Heart left ventricle (tissue), 16 donors: ENCODE measurements at places on chromosomes 4 and X.

DNA sequence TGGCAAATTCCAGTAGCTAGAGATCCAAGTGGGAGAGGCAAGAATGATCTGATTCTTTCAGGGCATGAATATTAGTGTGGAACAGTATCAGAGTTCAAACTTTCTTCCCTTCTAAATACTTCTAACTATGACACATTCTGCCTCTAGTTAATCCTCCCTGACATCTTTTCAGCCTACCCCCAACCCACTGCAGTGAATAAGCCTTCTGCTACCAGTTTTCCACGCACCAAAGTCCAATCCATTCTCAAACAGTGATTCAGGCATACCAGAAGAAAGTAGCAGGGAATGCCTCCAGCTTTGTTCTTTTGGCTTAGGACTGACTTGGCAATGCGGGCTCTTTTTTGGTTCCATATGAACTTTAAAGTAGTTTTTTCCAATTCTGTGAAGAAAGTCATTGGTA is 155.4 kb upstream of the FTHL17 start:
- no peak for DNase-seq

- DNase-seq, result no peak
Measured at GRCh38 chr4:121692261-121692660, 4.5 kb downstream of the ANXA5 start.

DNA sequence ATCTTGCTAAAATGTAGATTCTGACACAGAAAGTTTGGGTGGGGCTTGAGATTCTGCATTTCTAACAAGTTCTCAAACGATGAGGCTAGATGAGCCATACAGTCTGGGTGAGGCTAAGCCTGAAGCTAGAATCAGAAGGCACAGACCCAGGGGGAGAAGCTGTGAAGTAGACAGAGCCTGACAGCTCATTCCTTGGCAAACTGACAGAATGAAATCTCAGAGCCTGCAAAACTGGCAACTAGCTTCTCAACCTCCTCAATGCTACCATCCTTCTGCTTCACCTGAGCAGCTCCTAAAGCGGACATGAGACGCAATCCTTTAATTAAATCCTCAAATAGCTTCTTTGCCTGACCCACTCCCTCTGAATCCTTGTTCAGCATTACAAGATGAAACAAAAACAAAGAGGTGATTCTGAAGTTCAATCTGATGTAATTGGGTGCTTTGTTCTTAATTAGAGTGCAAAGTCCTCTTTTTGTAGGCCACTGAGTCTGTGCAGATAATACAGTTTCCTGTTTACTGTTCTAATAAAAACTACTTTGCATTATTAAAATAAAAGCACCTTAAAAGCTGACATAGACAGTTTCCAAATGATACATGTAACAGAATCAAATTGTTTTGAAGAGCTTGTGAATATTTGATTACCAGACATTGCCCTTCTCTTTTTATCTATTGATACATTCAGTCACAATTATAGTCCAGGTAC is 71.0 kb upstream of the BMP2K start:
- no peak for DNase-seq

- DNase-seq, result no peak
Measured at GRCh38 chr4:96356591-96357370, 516.9 kb downstream of the PDHA2 start.

GRCh38 chr4:158211222-158211621 is 936 bp downstream of the TMEM144 start:
- DNase-seq, result no peak

- DNase-seq, result no peak
Measured at GRCh38 chr4:108486046-108486445, 134.3 kb upstream of the RPL34 start.

GRCh38 chr4:79695848-79696247 is 287.8 kb upstream of the GK2 start:
- no peak for DNase-seq

DNA sequence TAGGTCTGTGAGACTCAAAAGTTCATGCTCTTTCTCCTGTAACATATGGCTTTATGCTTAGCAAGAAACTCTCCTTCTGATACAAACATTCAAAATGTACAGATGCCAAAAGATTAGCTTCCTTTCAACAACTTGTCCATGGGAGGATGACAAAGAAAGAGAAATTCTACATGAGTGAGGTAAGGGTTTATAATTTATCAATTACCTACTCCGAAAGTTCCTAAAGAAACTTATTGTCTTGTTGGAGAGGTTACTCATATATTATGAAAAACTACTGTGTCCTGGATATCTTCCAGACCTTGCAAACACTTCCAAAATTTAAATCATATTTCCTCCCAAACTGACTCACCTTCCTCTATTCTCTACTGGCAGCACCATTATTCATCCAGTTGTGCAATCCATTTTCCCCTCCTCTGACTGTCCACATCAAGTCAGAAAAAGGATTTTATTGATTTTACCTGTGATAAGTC is 65.1 kb downstream of the ENPEP start:
- DNase-seq, result no peak

DNA sequence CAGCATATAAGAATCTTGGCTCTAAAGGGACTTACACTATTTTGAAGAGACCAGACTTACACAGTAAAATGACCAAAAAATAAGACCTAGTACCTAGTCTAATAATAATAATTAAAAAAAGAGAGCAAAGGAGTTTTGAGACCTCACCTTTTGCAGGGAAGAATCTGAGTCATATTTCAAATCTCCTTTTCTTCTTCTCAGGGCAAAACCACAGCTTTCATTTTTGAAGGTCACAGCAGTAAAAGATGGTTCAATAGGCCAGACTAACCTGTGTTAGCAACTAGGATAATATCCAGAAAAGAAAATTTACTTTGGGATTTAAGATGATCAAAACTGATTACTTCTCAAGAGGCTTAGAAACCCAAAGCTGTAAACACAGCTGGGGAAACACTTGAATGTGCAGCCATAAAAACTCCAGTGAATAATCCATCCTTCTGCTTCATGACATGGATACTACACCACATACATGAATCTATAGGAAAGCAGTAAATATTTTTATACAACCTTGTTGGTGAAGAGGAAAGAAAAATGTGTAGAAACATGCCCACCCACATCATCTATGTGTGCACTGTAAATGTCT is 25.9 kb upstream of the LNX1 start:
- no peak for DNase-seq

GRCh38 chrX:56974408-56974807 is 20.9 kb downstream of the SPIN3 start:
- no peak for DNase-seq

- no peak for DNase-seq
Measured at GRCh38 chrX:137742846-137743245, 176.9 kb downstream of the ZIC3 start.

DNA sequence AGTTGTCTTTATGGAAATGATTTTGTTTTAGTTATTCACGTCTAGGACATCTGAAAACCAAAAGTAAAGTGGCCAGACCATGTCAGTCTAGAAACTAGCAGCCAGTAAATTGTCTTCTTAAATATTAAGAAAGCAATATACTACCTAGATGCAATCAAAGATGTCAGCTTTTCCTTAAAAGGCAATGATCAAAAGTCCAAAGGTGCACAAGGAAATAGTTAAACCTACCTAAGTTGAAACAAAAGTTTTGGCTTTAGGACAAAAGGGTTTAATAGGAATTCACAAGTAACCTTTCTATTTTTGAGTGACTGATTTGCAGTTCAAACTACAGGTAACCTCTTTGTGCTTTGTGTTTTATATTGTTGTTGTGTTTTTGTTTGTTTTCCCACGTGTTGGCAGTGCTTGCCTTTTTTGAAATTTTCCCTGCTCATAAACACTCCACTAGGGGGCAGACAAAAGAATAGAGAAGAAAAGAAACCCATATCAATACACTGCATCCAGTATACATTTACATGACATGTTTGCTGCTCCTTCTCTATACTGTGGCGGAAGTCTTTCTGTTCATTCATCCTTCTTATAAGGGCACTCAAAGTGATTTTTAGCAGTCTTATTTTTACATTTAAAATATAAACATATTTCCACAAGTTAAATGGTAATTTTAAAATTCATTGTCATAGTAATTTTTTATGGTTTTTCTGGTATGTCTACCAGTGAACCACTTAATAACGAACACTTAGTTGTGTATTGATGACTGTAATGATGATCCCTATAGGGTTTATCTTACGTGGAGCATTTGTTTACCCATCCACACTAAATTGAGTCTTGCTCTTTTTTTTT is 62.7 kb downstream of the GAB1 start:
- no peak for DNase-seq

DNA sequence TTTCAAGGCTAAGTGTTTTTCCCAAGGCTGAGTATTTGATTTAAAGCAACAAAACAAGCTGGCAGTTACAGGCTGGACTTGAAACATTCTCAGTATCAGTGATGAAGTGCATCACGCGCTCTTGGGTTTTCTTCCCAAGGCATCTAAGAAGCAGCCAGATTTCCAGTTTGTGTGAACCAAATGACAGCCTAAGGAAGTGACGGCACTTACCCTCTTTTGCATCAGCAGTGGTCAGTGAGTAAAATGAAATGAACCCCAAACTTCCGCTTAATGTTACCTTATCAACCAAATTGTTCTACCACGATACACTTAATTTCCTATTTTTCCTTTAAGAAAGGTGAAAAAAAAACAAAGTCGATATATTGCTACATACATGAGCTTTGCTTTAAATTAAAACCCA is 15.8 kb upstream of the GYPE start:
- DNase-seq, result no peak

DNA sequence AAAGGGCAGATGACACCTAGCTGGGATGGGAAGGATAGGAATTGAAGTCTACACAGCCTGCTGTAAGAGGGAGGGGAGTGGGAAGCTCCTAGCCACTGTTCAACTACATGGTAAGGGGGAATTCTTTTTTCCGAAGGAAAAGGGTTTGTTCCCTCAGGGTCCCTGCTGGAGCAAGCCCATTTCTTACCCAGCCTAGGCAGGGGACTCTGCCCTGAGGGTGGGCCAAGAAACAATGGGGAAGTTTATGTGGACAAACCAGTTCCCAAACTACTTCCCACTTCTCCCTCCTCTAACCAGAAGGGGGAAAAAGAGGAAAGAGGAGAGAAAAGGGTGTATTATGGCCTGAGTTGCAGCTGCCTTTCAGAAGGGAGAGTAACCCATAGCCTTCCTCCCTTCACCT is 13.5 kb upstream of the VSIG4 start:
- no peak for DNase-seq

- no peak for DNase-seq
Measured at GRCh38 chrX:79366556-79366872, 620 bp downstream of the ITM2A start.

- no peak for DNase-seq
Measured at GRCh38 chr4:188612659-188613058, 473.4 kb downstream of the TRIML1 start.

GRCh38 chr4:19557161-19557560 is 694.5 kb upstream of the SLIT2 start:
- no peak for DNase-seq

GRCh38 chrX:36445566-36445965 is 526.0 kb downstream of the CFAP47 start:
- no peak for DNase-seq

DNA sequence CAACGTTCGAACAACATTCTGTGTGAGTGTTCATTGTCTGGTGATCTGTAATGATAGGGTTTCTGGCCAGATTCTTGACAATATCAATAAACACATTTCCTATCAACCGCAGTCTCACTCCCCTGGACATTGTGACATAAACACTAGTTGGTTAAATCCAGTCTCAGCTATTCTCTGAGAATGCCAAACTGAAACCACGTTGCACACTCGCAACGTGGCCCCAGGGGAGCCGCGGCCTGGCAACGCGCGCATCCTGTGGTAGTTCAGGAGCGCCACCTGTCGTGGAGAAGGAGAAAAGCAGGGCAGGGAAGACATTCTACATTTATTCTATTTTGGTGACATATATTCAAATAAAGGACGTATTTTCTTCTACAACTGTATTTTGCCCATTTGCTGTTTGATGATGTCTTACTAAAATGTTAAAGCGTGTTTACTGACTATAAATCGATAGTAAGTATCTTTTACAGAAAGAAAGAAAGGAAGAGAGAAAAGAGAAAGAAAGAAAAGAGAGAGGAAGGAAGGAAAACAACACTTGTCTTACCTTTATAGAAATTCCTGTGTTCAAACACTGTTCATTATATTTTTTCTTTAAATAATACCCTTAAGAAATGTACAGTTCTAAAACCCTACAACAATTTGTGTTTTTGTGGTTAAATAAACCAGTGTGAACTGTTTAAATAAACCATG is 738.3 kb upstream of the FRG1 start:
- DNase-seq, result peak; percentile 56

GRCh38 chr4:62522273-62522672 is 1322.1 kb downstream of the ADGRL3 start:
- no peak for DNase-seq

DNA sequence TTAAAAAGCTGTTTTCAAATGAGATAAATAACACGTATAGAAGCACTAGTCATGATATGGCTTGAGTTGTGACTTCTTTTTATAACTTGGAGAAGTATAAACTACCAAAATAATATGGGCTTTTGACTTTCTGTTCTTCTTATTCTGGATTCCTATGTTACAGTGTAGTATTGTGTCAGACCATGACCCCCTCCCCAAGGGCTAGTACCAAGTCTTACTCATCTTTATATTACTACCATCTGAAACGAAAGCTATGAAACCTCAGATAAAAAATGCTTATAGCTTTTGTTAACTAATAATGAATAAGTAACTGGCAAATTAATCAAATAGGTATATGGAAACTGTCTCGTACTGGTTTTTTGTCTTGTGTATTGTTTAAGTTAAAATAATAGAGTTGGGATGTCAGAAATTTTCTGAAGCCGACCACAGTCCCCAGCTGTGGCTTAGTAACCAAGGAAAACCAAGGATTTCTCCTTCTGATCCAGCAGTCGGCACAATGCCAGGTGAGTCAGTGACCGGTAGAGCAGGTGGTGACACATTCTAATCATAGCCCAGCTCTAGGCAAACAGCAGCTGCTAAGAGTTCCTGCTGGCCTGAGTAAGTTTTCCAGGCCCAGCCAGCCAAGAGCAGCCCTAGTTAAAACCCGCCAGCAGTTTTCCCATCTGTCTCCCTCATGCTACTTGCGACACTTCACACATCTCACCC is 163.3 kb upstream of the PRDX4 start:
- peak; percentile 83 for DNase-seq
